ENCODE measurements at places on chromosomes 2 and 18.
A peak's percentile ranks its signal among the peaks of the same experiment; 100 is the strongest.

DNA sequence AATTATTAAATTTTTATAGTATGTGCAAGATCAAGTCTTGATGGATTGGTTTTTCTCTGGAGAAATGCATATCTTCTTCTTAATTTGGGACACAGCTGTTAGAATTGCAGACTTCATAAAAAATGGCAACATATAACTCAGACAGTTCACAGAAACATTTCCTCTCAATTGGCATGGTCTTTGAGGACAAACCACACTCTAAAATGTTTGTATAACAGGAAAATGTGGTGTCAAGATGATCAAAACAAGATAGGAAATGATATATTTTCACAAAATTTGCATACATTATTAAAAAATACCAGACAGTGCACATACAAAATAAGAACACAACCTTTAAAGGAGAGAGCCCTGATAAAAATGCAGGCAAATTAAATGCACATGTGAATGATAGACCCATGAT is 63.9 kb downstream of the ICOS start:
- no peak for DNase-seq

DNA sequence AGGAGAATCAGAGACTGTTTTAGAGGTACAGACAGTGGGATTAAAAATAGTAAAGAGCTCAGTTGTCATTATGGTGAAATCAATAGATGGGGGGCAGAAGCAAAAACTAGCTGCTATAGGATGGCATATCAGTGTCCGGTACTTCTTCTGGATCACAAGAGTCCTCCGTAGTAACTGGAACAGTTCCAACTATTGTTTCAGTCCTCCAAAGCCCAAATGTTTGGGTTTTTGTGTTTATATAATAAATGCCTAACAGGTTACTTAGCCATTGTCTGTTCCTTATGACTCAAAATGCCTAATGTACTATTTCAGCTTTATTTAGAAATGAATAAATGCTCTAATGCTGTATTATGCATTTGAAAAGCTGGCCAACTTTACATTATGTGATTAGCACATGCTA is 401.2 kb downstream of the PTH2R start:
- no peak for DNase-seq

DNA sequence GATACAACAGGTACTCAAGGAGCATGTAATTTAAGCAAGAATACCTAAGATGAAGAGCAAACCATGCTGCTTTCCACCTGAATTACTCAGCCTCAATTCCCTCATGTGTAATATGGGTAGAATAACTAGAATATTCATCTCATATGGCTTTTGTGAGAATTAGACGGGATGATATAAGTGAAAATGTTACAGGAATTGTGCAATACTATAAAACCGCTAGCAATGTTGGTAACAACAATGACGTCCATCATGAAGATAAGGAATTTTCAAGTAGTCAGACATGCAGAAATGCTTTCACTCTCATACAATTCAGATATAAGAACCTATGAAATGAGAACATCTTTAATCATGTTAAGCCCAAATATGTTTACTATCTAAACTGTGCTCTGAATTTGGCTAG is 2106.6 kb upstream of the CELF4 start:
- DNase-seq = no peak

DNA sequence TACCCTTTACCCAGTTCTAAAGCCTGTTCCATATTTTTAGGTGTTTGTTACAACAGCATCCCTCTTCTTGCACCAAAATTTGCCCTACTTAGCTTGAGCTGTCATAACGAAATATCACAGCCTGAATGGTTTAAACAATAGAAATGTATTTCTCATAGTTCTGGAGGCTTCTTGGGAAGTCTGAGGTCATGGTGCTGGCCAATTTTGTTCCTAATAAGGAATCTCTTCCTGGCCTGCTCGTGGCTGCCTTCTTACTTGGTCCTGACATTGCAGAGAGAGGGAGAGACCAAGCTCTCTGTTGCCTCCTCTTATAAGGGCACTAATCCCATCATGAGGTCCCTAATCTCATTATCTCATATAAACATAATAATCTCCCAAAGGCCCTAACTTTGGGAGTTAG is 267.8 kb downstream of the PID1 start:
- DNase-seq = no peak

- DNase-seq = peak; percentile 35
Measured at GRCh38 chr2:191274413-191274815, 29.2 kb downstream of the MYO1B start.

DNA sequence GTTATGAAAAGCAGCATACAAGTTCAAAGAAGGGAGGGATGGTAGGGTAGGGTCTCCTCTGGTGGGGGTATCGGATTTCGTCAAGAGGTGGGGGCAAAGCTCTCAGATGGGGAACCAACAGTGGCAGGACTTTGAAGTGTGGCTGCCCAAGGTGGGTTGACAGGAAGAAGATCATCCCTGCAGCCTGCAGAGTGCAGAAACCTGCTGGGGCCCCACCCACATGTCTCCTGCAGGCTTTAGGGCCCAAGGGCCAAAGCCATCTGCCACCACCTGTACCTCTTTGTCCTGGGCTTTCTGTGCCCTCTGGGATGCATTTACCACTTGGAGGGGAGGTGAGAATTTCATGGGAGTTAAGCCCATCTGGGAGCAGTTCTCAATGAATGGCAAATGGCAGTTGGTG is 42.7 kb downstream of the KCNF1 start:
- no peak for DNase-seq

- DNase-seq = no peak
Measured at GRCh38 chr2:239326831-239327535, 73.8 kb downstream of the HDAC4 start.

DNA sequence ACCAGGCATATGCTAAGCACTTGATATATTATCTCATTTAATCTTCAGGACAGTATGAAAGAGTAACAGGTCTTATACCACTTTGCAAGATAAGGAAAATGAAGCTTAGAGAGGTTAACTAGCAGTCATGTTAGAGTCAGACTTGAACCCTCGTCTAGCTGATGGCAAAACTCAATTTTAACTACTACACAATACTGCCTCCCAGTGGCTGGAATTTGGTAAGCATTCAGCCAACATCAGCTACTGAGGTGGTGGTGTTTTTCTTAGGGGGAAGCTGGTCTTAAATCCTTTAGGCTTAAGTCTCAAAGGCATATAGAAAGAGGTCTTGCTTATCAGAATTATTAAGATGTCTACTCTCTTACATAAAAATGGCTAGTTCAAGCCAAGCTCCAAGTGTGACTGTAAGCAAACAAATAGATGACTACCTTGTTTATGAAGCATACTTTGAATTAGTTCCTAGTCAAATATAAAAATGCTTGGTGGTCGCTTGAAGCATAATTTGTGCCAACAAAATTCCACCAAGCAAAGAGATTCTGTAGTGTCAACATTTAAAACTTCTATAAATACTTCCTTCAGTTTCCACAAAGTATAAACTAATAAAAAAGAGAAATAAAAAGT is 325.4 kb upstream of the FIGN start:
- DNase-seq = peak; percentile 3

DNA sequence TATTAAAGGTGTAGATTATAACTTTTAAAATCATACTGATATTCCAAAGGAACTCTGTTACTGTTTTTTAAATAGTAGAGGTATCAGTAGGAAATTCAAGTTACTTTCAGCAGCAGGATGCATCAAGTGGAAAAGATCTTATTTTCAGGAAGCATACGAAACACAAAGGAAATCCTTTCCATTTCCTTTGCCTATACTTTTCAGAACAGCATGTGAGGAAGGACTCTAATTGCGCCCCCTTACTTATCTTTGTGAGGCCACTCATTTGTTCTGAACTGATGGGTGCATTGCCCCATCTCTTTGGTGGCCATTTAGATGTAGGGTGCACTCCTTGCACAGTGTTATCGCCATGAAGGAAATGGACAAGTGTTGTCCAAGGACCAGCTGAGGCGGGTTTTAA is 145.3 kb downstream of the BABAM2 start:
- no peak for DNase-seq

DNA sequence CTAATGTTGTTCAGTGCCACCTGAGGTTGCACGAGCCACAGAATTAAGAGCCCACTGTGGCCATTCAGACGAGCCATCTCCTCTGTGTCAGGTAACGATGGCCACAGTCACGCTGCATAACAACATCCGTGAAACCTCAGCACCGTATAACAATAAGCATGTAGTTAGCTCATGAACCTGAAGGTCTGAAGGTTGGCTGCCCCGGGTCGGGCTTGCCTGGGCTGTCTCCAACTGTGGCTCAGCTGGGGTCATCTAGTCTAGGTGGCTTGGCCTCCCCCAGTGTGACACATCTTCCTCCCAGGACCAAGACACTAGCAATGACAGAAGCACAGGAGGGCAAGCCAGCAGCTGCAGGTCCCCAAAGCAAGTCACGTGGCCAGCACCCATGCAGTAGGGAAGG is 258.0 kb downstream of the GLI2 start:
- DNase-seq = no peak

DNA sequence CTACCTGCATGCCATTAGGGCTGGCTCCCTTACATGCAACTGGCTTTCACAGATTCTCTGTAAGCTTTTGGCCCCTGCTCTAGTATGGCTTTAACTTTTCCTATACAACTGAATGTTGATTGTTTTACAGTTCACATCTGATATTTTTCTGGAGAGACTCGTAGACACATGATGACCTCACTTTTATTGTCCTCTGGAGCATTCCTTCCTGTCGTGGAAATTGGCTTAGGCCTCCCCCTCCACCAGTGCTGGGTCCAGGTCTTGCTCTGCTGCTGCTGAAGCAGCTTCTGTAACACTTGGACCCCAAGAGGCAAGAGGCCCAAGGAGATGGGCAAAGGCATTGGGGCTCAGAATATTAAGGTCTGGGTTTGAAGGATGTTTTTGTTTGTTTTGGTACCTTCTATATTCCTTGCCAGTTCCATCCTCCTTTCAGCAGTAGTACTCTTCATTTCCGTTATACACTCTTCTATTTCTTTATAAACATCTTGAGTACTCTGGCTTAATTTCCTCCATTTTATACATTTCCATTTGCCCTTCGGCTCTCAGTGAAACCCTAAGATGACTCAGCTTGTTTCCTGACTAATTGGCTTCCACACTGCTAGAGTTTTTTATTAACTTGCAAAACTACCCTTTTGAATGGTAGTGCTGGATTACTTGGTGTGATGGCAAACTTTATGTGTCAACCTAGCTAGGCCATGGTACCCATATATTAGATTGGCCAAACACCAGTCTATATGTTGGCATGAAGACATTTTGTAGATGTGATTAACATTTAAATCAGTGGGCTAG is 219.8 kb downstream of the CDCA7 start:
- no peak for DNase-seq

Data from germinal center (tissue), 1 donor.